Skeletal muscle cell (primary cell): ENCODE measurements at places on chromosomes 6 and 20.

DNA sequence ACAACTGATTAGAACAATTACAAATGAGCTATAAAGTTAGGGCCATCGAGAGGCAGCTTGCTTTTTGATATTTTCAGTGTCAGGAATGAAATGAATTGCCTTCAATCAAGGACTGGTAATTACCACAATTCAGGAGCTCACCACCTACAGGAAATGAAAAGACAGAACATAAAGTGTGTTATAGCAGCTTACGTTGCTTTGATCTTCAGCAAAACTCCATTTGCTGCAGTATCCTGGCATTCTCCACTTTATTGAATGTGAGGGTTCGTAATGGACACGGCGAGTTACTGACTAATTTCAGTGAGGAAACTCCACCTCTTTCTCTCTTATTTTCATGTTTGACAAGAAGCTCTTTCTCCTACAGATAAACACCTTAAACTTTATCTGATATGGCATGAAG lies 440.0 kb upstream of the HSF2 start:
- DNase-seq, result no peak

DNA sequence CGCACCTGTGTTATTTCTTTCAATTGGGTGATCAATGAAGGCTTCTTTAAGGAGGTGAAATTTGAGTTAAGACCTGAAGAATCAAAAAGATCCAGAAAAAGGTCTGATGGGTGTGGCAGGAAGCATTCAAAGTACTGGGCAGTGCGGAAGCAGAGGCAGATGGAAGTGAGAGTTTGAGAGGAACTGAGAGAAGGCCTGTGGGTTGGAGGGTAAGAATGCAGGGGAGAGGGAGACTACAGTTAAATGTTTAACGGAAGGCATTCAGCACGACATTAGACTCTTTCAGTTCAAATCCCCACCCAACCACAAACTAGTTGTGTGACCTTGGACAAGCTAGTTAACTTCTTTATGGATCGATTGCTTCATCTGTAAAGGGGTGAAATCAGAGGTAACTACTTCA lies 50.5 kb upstream of the GCM1 start:
- no peak for DNase-seq

GRCh38 chr6:122609881-122610689 lies at the start of gene PKIB:
Gene PKIB, plus strand, starts transcription at chr6:122610405. Its CDS starts 107,390 bp downstream, at chr6:122717795.
- peak; percentile 32 for DNase-seq

DNA sequence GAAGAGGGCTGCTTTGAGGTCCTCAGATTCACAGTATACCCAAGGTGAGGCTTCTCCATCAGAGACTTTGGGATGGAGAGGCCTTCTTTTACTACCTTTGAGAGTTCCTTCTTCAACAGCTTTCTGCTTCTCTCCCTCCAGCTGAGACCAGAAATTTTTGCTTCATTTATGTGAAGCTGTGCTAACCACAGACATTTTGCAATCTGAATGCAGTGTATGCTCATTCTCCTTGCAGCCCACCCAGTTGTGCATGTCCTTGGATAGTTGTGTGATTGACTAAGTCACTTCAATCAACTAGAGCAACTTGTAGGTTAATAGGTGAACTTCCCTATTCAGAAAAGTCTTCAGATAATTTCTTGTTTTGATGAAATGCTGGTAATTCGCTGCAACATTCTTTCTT lies 20.1 kb downstream of the DCBLD1 start:
- DNase-seq, result peak; percentile 41

DNA sequence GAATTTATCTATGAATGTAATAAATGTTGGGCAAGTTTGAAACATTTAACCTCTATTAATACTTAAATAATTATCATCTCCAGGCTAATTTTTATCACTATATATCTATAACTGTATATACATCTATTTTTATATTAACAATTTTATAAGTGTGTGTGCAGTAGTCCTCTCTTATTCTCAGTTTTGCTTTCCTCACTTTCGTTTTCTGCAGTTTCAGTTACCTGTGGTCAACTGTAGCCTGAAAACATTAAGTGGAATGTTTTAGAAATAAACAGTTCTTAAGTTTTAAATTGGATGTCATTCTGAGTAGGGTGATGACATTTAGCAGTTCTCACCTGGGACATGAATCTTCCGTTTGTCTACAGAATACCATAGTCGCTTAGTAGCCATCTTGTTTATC lies 379.4 kb upstream of the MAN1A1 start:
- DNase-seq, result no peak

DNA sequence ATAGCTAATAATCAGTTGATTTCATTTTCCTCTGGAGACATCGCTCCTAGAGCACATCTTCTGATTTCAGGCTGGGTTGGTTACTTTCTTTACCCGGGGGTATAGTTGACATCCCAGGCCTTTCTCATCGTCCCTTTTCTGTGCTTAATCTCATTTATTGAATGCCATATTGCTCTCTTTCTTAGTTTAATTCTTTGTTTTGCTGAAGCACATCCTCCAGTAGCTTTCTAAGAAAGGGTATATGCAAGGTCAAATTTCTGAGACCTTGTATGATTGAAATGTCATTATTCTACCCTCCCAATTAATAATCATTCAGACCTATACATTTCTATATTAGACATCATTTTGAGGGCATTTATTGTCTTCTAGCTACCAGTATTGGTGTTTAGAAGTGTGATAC lies 2.6 kb upstream of the C20orf141 start:
- DNase-seq, result no peak

DNA sequence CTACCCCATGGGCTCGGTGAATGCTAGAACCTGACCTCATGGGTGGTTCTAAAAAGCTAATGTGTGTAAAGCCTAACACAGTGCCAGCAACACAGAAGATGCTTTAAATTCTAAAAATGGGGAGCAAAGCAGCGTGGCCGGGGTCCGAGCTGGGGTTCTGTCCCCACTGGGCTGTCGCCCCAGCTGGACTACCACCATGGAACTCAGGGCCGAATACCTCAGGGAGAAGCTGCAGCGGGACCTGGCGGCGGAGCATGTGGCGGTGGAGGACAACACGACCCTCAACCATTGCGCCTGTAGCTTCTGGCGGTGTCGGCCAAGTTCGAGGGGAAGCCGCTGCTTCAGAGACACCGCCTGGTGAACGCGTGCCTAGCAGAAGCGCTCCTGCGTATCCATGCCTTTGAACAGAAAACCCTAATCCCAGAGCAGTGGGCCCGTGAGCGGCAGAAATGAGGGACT lies 8.4 kb downstream of the SOX4 start:
- no peak for DNase-seq

DNA sequence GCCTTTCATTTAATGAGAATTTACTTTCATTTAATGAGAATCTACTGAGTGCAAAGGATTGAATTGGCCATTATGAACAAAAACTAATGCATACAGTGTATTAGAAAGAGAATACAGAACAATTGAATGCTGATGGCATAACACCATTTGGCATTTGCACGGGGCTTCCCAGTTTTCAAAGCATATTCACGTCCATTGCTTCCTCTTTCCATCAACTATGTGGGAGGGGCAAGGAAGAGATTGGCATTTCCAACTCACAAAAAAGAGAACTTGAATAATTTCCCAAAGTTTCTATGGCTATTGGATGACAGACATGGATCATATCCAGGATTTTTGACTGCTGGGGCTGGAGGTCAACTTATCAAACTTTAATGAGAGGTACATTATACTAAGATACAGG lies 23.2 kb upstream of the ARG1 start:
- DNase-seq, result no peak

GRCh38 chr6:63149730-63150129 lies 61.5 kb upstream of the FKBP1C start:
- DNase-seq, result no peak
